ENCODE measurements at places on chromosomes 12 and 14.
A peak's percentile ranks its signal among the peaks of the same experiment; 100 is the strongest.

- DNase-seq: no peak
Observed at GRCh38 chr12:5511256-5511643, 79.3 kb downstream of the NTF3 start.

- DNase-seq: no peak
Observed at GRCh38 chr14:89429199-89430181, 12.5 kb upstream of the FOXN3 start.

DNA sequence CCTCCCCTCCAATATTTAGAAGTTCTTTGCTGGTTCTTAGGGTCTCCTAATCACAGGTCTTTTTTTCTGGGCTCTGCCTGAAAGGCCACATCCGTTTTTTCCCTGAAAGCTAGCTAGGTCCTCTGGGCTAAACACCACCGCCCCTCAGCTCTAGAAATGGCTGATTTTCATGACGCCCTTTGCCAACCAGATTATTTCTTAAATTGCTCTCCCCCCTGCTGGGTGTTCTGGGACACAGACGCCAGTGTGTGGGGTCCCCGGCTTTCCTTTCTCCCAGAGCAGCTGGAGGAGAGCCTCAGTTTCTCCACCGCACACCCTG, 45.3 kb upstream of the ATP23 start:
- no peak for DNase-seq

GRCh38 chr12:94073441-94074051, 74.8 kb upstream of the PLXNC1 start:
- no peak for DNase-seq

DNA sequence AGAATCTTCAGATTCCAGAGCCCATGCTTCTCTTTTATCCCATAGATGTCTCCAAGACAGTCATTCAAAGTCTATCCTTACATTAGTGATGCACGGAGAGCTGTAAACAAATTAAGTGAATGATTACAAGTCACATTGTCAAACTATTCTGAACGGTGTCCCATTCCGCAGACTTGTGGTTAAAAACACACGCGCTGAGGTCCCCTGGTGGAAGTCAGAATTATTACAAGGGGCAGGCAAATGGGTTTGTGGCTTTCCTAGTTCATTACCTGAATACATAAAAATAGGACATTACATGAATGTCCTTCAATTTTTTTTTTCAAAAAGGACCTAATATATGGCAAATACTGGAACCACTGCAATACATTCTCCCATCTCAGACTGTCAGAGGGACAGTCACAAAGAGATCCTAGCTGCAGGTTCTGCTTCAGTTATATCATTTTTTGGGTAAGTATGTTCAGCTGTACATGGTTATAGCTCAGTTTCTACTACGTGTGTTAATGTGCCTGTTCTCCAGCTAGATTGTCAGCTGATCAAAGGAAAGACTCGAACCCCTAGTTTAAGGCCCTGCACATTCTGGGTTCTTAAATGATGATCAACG, 53.1 kb upstream of the STON2 start:
- peak; percentile 48 for DNase-seq

GRCh38 chr14:23137192-23137812, 18.2 kb upstream of the CEBPE start:
- DNase-seq: no peak

GRCh38 chr14:95903616-95904107, 27.0 kb downstream of the TUNAR start:
- no peak for DNase-seq

DNA sequence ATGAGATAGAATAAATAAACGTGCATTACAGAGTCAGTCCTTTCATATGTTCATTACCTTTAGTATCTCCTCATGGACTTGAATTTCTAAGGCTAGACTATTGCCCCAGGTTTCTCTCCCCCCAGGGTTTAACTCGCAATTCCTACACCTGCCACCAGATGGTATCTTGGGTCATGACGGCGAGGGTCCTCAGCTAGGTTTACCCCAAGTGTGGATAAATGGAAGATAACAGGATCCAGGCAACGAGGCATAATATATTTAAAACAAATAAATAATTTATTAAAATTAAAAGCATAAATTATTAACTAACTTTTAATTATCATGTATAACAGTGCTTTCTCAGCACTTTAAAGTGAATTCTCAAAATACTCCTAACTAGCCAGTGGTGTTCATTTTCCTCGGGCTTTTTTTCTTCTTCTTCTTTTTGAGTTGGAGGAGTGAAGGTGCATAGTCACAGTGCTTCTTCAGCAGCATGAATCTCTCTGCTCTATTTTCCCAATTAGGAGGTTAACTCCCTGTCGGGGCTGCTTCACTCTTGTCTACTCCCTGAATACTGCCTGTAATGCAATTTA, 243.5 kb upstream of the CAND1 start:
- peak; percentile 53 for DNase-seq

GRCh38 chr12:45049912-45050750, 768 bp downstream of the DBX2 start:
- DNase-seq: no peak

DNA sequence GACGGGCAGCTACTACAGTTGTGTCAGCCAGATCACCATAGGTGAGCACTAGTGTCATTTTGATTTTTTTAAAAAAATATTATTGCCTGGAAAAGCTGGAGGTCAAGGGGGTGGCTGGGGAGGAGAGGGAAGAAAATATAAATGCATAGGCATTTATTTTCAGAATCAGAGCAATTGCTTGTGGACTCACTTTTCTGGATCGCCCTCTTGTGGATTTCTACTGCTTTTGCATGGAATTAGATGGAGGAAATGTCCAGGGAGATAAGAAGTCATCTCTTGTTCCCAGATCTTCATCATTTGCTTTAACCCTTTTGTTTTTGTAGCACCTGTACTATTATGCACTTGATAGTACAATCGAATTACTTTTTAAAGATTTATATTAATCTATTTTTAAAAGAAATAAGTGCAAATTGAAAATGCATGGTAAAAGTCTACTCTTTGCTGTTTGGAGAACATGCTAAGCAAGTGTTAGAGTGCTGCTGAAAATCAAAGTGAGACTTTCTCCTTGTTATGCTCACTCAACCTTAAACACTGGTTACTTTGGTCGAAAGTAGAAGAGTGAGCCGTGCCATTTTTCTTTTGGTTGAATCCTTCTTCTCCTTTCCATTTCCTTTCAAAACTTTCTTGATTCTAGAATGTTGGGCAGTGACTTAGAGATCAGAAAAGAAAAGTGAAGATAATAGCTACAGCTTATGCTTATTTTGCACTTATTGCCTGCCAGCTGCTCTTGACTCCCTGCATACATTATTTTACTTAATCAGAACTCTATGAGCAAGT, 60.6 kb upstream of the ANO4 start:
- no peak for DNase-seq

DNA sequence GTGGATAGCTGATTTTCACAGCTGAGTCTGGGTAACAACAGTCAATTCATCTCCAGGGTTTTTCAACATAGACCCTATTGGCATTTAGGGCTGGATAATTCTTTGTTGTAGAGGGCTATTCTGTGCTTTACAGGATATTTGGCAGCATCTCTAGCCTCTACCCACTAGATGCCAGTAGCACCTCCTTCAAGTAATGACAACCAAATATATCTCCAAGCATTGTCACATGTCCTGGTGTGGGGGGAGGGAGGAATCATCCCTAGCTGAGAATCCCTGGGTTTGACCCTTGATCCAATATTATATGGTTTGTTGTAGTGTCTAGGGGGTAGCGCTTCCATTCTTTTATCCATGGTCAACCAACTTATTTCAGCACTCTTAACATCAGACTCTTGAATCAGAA, 157.2 kb downstream of the ANO4 start:
- no peak for DNase-seq

DNA sequence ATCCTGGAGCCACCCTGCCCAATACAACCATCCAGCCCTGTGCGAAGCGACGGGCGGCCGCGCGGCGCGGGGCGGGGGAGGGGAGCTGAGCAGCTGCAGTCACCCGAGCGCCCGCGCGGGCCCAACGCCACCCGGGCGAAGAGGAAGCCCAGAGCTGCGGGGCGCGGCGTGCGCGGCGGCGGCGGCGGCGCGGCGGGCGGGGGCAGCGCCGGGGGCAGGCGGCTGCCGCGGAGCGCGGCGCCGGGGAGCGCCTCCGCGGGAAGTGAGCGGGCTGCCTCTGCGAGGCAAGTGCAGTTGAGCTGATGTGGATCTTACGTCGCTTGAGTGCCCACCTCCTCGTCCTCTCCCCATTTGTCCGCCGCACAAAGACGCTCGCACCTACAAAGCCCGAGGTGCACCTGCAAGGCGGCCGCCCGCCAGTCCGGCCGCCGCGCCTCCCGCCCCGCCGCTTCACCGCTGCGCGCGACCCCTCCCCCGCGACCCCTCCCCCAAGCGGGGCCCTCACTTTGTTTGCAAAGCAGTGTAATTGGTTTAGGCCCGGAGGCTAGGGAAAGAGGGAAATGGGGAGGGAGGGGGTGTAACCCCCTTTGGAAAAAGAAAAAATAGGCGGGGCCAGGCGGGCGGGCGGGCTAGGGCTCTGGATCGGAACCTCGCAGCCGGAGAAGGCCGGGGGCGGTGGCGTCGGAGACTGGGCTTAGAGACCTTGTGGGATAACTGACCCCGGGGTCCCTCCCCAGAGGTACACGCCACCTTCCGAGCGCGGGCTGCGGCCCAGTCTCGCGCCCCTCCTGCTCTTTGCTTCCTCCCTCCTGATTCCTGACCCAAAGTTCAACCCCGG, at the start of the genes FOXA1 and TTC6:
Gene FOXA1 (minus strand): TSS at position 279 of the 838 bp plus-strand sequence. CDS start 277 bp downstream, at position 2.
Gene TTC6 (plus strand): TSS at position 659 of the 838 bp plus-strand sequence. CDS start 26,436 bp downstream, outside the sequence.
- no peak for DNase-seq

GRCh38 chr14:101965770-101966722, 1.7 kb downstream of the DYNC1H1 start:
- DNase-seq: no peak

DNA sequence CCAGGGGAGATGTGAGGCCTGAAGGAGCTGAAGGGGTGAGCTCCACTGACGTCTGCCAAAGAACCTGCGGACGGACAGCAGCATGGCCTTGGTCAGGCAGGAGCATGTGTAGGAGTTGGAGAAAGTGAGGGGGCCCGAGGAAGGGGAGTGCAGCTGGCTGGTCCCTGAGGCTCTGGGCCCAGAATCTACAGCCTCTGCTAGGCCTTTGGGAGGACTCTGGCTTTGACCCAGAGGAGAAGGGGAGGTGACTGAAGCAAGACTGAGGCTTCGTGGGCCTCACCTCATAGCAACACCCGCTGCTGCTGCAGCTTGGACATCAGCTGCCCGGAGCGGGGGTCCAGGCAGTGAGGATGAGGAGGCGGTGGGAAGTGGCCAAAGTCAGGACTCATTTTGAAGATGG, 216.6 kb upstream of the FKBP4 start:
- no peak for DNase-seq

GRCh38 chr14:102500713-102501112, 8.9 kb downstream of the ANKRD9 start:
- no peak for DNase-seq

- no peak for DNase-seq
Observed at GRCh38 chr12:27000961-27001360, 13.2 kb downstream of the TM7SF3 start.

DNA sequence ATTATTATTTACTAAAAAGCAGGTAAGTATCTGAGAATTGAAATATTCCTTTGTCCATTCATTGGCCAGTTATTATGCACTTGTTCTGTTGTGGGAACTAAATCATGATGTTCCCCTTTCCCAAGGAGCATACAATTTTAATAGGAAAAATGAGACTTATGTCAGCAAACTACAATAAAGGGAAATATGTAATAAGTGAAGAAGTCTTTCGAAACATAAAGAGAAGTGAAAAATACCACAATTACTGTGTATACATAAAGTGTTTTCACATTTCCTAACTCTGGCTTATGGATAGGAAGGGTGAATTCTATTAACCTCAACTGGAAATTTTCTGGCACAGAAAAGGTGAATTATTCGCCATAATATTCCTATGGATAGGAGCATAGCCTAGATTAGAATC, 78.4 kb upstream of the DNM1L start:
- DNase-seq: no peak

DNA sequence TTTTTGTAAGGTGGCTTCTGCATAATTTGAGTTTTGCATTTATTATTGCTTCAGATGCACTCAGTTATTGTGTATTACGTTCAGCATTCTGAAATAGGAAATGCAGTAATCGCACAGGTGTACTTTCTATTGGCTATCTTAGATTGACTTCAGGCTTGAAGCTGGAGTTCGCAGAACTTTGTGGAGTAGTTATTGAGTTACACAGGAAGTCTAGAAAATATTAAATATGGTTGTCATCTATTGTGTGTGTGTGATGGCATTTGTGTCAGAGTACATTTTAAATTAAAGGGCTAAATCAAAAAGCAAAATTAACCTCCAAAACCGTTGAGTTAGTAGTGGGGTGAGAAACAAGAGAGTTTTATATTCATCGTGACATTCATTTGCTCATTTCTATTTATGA, 2.7 kb downstream of the ARID2 start:
- DNase-seq: no peak

DNA sequence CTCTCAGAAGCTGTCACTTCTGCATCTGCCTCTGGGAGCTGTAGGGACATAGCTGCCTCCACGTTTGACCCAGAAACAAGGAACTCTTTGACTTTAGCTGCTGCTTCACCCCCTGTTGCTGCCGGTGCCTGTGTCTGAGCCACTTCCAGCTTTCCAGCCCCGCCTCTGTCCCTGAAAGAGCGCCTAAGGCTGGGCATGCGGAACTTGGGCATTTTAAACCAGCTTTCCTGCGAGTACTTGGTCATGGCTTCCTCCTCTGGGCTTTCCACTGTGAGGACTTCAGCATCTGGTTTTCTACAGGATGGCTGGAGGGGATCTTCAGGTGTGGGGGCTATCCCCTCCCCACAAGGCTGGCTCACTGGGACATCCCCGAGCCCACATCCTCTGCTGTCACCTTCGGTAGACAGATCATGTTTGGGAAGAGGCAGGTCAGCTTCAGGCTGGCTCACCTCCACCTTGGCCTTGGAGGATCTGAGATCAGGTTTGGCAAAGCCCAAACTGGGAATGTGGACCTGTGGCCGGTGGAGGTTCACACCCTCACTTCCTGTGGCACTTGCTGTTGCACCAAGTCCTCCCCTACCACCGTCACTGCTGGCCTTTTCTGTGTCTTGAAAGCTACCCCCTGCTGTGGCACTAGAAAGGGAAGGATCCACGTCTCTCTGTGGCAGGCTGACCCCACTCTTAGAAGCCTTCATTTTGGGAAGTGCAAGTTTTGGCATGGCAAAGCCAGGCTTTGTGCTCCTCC, 15.2 kb downstream of the PLD4 start:
- DNase-seq: no peak

- no peak for DNase-seq
Observed at GRCh38 chr14:56271970-56272369, 153.8 kb downstream of the PELI2 start.

DNA sequence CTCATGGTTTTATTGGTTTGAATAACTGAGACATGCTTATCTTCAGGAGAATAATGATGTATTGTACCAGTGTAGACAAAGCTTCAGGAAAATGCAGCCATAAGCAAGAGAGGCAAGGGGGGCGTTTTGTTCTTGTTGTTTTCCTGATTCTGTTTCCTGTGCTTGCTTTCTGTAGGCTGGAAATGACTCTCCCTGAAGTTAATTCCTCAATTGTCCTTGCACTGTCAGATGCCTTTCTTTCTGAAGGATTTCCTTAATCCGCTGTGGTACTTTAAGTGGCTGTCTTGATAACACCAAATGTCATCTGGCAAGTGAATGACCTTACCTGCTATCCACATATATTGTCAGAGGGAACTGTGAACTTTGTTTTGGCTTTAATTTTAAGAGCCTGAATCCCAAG, 220.0 kb downstream of the NEDD1 start:
- no peak for DNase-seq

GRCh38 chr14:61192989-61193388, 88.1 kb downstream of the TMEM30B start:
- no peak for DNase-seq

- no peak for DNase-seq
Observed at GRCh38 chr14:38887696-38888095, 215.3 kb downstream of the SEC23A start.
